ENCODE measurements at places on chromosomes 4 and X. TPM values are rescaled to one million over a fixed set of nuclear protein-coding genes. Genes with fewer than 3 reads are reported as not detected.

DNA sequence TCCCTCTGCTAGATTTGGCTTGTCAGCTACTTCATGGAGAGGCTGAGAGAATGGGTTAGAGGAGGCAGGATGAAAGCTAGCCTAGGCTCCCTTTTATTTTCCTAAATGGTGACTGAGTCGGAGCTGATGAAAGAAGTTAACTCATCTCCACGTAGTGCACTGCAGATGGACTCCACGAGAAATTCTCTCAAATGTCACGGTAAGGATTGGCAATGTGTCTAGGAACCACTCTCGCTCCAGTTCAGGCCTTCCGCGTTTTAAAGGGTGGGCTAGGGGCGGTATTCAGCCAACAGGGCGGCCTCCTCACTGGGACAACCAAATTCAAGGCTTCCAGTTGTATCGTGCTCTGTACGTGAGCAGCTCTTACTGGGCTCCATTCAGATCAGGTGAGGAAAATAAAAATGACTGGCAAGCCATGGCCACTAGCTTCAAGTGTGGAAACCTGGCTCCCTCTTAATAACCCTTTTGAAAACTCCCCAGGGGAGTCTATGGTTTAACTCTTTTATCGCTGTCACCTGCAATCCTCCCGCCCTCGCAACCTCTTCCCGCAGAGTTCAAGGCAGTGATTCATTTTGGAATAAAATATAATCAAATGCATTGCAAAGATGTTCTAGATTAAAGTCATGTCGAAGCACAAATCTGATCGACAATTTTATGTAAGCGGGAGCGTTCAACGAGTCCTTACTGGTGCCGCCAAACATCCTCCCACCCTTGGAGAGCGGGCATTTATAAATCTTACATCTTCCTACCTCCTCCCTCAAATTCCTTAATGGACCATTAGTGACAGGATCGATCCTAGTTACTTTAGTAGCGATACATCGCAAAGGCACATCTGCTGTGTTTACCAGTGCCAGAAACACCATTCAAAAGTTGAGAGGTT lies 1.2 kb downstream of the SPOCK3 start:
- H3K27ac ChIP-seq, result no peak overlapping the region
- peak overlapping the region; percentile 51 for H3K4me3 ChIP-seq
- H3K4me1 ChIP-seq, result peaks cover 17% of the 10 kb centered on the region

DNA sequence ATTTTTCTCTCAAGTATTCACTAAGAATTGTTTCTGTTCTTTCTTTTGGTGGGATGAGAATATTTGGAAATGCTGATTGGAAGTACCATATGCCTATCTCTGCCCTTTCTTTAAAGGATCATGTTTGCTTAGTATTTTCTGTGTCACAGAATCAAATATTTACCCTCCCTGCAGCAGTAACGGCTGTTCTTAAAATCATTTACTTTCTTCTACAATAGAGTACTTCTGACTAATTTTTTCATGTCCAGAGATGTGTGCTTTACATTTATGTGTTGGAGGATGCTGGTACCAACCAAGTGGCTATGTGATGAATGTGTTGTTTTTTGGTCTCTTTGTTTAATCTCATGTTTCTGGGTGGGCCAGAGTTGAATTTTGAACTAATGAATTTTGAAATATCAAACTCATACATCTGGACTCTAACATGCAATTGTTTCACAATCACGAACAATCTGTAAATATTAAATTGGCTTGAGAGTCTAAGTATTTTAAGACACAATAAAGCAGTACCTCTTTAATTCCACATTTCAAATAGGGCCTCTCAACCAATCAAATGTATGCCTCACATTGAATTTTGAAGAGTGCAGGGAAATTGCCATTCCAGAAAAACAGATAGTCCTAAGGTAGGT lies 59.4 kb upstream of the ARSJ start:
- H3K4me3 ChIP-seq, result no peak overlapping the region
- H3K27me3 ChIP-seq, result no peaks in the 10 kb centered on the region
- H3K27ac ChIP-seq, result no peak overlapping the region
- H3K4me1 ChIP-seq, result no peaks in the 10 kb centered on the region
- no peaks in the 10 kb centered on the region for H3K36me3 ChIP-seq

- no peaks in the 10 kb centered on the region for H3K36me3 ChIP-seq
- H3K27ac ChIP-seq, result no peak overlapping the region
- H3K27me3 ChIP-seq, result no peaks in the 10 kb centered on the region
- no peak overlapping the region for H3K4me3 ChIP-seq
- no peak for DNase-seq
Measured at GRCh38 chrX:8632924-8633323, 99.0 kb downstream of the ANOS1 start.

Gene LRRC66
- 0.39 TPM for total RNA-seq

- no peaks in the 10 kb centered on the region for H3K27me3 ChIP-seq
- no peak for DNase-seq
- H3K36me3 ChIP-seq, result no peaks in the 10 kb centered on the region
Measured at GRCh38 chr4:75908555-75908954, 6.3 kb upstream of the PPEF2 start.

DNA sequence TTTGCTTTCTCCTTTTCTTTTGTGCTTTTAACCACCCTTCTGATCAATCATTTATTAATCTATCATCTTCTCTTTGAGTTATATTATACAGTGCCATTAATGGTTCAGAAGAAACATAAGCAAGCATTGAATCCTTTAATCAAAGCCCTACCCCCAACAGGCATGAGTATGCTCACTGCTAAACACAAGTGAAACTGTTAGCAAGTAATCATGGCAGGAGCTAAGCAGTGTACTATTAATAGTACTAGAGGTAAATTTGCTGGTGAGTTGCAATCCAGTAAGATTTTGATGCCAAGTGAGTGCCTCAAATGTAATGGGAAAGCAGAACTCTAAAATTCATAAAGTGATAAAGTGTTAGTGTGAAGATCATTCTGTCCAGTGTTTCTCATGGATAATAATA lies 57.2 kb downstream of the FNIP2 start:
- H3K27me3 ChIP-seq, result no peaks in the 10 kb centered on the region
- no peak overlapping the region for H3K4me3 ChIP-seq
- peaks cover 29% of the 10 kb centered on the region for H3K36me3 ChIP-seq
- no peak for DNase-seq

Gene ITIH6
- not detected for total RNA-seq

Gene ZNF41
- 7.5 TPM for total RNA-seq

DNA sequence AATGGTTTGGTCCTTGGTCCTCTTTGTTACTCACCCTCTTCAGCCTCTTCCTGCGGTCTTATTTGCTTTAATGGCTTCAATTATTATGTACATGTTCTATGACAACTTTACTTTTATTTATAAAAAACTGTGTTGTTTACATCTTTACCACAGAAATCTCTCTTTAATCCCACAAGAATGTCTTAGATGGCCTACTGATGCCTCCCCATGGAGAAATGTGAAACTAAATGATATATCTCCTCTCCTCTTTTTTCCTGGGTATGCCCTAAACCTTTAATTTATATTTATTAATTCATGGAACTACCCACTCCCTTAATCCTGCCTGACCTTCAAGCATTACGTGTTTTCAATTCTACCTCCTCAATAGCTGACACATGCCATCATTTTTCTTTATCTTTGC lies 573.2 kb downstream of the CENPC start:
- no peaks in the 10 kb centered on the region for H3K36me3 ChIP-seq
- no peaks in the 10 kb centered on the region for H3K27me3 ChIP-seq
- no peak overlapping the region for H3K27ac ChIP-seq
- H3K4me1 ChIP-seq, result no peaks in the 10 kb centered on the region
- DNase-seq, result no peak
